ENCODE measurements at places on chromosomes 4 and X.

GRCh38 chr4:176729489-176729888 is 63.2 kb downstream of the VEGFC start:
- DNase-seq: no peak

GRCh38 chr4:91427171-91427570 is 876.6 kb upstream of the GRID2 start:
- no peak for DNase-seq

GRCh38 chr4:17544831-17545234 is 29.9 kb downstream of the CLRN2 start:
- DNase-seq: no peak

DNA sequence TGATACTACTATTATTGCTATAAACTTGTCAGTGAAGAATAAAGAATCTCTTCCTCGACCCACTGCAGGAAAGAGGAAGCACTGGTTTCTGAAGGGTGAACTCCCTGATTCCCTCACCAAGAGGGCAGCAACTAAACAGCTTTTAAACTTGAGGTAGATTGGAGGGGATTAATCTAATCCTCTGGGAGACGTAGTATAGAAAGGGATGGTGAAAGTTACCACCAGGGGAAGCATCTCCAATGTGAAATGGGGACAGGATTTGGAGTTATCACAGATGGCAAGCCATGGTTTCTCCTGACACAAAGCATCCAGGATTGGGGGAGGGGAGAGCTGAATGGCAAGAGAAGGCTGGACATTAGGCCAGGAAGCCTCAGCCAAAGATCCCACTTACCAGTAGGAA is 62.7 kb upstream of the PTPN13 start:
- no peak for DNase-seq
